Activated T-helper 1 cell treated with anti-CD3 and anti-CD28 coated beads, Interleukin-12 subunit alpha, Interleukin-12 subunit beta, Interleukin-2, Interleukin-4 antibody, amounts not matched to agents 30 ng/mL and 10 ng/mL and 1 ng/mL, durations not matched to agents 14 hours and 24 hours and 36 hours (primary cell): ENCODE measurements at places on chromosomes 5 and 9. TPM values are rescaled to one million over a fixed set of nuclear protein-coding genes. Genes with fewer than 3 reads are reported as not detected.

SLC23A1 gene
- 1.4 and 1.5 TPM in 2 replicates for total RNA-seq

PSD2 gene
- total RNA-seq, result not detected in 2 replicates

OR1Q1 gene
- total RNA-seq, result not detected in 2 replicates

MYO10 gene
- total RNA-seq, result 0.07 and 0.41 TPM in 2 replicates

DNA sequence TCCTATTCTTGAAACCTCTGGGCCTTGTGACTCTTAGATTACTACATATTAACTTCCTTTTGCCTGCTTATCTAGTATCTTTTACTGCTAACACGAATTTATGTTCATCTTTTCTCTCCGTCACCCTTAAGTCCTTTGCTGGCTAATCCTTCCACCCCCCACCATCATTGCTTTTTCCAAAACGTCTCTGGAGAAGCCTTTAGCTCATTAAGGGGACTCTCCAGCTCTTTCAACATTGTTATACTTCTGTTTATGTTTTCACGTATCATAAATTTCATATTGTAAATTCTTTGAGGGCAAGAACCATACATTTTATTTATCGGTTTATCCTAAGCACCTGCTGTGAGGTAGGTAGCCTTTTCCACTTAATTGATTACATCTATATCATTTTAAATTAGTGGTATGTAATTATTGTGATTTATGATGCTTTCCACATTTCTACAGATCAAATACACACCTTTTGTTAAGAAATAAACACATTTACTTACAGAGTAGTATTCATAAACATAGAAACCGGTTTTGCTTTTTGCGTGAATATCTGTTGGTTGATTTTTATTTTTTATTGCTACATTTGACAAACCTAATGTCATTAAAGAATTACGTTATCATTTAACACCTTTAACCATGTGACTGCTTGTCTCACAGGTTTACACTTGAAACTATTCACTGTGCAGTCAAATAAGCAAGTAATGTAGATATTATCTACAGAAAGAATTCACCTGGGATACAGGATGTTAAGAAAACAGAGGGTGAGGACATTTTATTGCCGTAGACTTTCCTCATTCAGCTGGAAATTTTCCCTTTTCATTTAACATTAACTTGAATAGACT is 15.4 kb upstream of the SNX2 start:
- no peaks in the 10 kb centered on the region for H3K27me3 ChIP-seq
- peaks cover 19% of the 10 kb centered on the region for H3K4me1 ChIP-seq
- H3K36me3 ChIP-seq, result no peaks in the 10 kb centered on the region
- H3K27ac ChIP-seq, result no peak overlapping the region

- DNase-seq, result no peak
- H3K4me1 ChIP-seq, result peaks cover 4% of the 10 kb centered on the region
These were observed 172.0 kb downstream of the NNT start for GRCh38 chr5:43774881-43775399.

- H3K27me3 ChIP-seq, result no peaks in the 10 kb centered on the region
- no peak for DNase-seq
- no peak overlapping the region for H3K27ac ChIP-seq
- no peaks in the 10 kb centered on the region for H3K36me3 ChIP-seq
- H3K4me3 ChIP-seq, result no peak overlapping the region
These were observed 244.2 kb upstream of the EDIL3 start for GRCh38 chr5:84628918-84629317.

GRCh38 chr5:175079707-175080106 is 355.3 kb downstream of the MSX2 start:
- no peak for DNase-seq
- no peak overlapping the region for H3K27ac ChIP-seq
- no peaks in the 10 kb centered on the region for H3K36me3 ChIP-seq
- peaks cover 3% of the 10 kb centered on the region for H3K27me3 ChIP-seq
- H3K4me3 ChIP-seq, result no peak overlapping the region

DNA sequence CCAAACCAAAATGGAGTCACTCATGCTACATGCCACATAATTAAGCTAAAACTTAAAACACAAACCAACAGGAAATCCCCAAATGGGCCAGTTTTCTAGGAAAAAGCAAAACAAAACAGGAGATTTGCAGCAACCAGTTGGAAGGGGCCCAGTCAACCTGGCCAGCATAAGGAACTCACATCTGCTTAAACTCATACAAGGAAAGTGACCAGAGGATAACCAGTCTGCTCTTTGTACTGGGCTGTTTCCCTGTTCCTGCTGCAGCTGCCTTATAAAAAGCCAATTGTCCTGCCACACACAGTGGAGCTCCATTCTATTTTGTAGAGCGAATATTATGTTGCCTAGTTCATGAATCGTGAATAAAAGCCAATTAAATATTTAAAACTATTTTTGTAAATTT is 29.5 kb upstream of the PTPDC1 start:
- H3K36me3 ChIP-seq, result peaks cover 1% of the 10 kb centered on the region
- H3K4me1 ChIP-seq, result no peaks in the 10 kb centered on the region
- no peak for DNase-seq
- no peak overlapping the region for H3K4me3 ChIP-seq

DNA sequence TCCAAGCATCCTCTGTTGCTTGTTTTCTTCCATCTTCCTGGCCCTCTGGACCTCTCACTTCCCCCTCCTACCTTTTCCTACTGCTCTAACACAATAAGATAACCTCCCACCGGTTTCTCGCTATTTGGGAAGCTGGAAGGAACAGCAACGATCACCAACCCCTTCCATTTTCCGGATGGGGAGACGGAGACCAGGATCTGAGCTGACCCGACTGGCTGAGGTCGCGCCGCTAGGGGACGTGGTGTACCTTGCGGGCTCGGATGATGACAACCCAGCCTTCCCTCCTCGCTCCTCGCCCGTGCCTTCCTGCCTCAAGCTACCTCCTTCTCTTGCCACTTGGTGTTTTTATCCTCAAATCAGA is 1.9 kb downstream of the LPAR1 start:
- H3K27me3 ChIP-seq, result peaks cover 34% of the 10 kb centered on the region
- peaks cover 5% of the 10 kb centered on the region for H3K36me3 ChIP-seq
- H3K4me3 ChIP-seq, result no peak overlapping the region
- peaks cover 11% of the 10 kb centered on the region for H3K4me1 ChIP-seq
- DNase-seq, result no peak
